ENCODE measurements at places on chromosomes 2 and 18.

DNA sequence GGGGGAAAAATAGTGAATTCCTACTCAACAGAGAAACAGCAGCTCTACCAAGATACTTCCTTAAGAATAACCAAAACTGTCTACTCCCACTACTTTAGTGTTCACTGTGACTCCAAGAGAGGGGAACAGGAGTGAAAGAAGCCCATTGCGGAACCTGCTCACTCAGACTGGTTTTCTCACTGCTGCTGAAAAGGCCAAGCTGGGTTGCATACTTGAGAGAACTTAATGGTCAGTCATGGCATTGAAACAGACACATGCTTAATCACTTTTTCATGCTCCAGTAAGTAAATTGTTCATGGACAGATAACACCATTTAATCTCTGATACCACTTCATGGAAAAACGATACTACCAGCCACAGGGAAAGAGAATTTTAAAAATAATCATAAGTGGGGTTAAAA is 35.7 kb upstream of the SLC8A1 start:
- DNase-seq: no peak

DNA sequence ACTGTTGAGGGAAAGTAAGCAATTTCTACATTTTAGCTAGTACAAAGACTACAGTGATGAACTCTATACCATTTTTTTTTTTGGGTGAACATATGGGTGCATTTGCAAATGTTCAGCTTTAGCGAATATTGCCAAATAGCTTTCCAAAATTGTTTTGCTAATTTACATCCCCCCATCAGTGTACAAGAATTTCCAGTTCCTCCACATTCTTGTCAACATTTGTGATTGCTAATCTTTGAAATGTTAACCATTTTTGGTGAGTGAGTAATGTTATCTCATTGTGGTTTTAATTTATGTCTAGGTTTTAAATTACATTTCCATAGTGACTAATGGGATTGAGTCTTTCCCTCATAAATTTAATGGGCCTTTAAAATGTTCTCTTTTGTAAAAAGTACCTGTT is 16.4 kb upstream of the CNRIP1 start:
- DNase-seq: no peak

DNA sequence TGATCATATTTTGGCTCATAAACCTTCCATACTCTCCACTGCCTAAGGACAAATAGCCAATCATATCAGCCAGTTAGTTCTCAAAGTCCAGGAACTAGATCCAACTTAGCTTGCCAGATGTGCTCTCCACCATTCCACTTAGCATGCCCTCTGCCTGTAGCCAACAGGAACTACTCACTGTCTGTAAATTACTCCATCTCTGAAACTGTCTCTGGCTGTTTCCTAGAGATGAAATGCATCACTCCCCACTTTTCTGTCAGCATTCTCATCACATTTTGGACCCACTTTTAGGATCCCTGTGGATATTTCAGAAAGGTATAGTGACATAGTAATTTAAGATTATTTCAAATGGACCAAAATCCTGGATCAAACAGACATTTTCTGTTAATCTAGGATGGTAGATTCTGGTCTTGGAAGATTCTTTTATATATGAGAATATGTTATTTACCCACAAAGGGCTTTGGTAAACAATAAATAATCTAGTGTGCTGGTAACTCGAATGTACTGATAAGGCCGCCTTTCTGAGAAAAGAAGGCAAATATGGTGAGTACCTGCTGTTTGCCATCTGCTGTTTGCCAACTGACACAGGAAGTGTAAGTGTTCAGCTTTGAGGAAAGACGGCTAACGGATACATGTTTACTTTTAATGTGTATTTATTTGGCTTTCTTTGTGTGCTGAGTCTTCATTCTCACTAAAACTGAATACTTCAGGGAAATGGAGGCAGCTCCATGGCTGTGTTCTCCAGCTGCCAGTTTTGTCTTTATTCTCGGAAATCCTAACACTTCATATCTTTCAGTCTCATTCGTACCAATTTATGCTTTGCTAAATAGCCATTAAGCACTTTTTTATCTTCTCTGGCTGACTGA is 79.5 kb downstream of the EVA1A start:
- no peak for DNase-seq

- DNase-seq: no peak
These were observed 756.5 kb upstream of the LRRTM1 start for GRCh38 chr2:81061016-81061415.

GRCh38 chr18:11751341-11752115 is 62.5 kb downstream of the GNAL start:
- no peak for DNase-seq

DNA sequence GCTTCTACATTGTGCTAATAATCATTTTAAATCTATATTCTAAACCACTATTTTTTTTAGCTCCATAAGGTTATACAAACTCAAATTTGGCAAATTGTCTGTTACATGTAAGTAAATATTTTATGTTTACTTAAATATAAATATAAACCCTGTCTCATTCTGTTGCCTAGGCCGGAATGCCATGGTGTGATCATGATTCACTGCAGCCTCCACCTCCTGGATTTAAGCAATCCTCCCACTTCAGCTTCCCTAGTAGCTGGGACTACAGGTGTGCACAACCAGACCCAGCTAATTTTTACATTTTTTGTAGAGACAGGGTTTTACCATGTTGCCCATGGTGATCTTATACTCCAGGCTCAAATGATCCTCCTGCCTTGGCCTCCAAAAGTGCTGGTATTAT is 124.7 kb downstream of the MEIS1 start:
- no peak for DNase-seq

GRCh38 chr2:54850171-54851122 is 127.0 kb downstream of the EML6 start:
- DNase-seq: no peak

- DNase-seq: no peak
These were observed 364.7 kb downstream of the XIRP2 start for GRCh38 chr2:167253025-167253424.

GRCh38 chr2:29317077-29317517 is 201.9 kb downstream of the CLIP4 start:
- peak; percentile 10 for DNase-seq

GRCh38 chr2:157833721-157834120 is 42.4 kb downstream of the ACVR1 start:
- no peak for DNase-seq

DNA sequence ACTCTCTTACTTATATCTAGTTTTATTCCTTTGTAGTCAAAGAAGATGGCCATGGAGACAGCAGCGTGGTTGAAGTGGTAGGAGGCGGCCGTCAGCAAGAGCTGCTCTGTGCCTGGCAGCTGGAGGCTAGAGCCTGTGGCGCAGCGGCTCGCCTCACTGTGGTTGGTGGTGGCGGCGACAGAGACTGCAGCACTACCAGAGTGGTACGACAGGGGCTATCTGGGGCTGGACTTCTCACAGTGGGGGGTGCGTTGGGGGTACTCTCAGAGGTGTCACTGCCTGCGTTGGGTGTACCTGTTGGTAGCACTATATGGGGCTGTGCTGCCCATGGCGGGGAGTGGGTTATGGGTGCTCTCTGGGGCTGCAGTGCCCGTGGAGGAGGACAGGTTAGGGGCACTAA is 8.5 kb upstream of the ANKRD62 start:
- DNase-seq: no peak

DNA sequence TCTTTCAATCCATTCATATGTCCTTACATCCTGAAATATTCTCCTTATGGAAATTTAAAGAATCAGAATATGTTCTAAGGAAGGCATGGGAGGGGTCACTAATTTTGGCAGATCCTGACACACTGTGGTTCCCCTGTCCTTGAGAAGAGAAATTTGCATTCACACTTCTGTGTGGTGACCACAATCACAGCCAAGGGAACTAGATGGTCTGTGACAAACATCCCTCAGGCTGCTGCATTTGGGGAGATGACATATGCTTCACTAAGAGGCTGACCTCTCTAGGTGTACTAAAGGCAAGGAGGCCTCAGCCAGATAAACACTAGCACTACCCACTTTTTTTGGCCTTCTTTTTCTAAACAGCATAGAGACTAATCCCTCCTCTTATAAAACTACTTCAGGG is 129.6 kb downstream of the MREG start:
- DNase-seq: no peak

- DNase-seq: no peak
These were observed 18.1 kb upstream of the TMEM237 start for GRCh38 chr2:201661366-201661765.
